ENCODE measurements at places on chromosomes 2 and 18.

DNA sequence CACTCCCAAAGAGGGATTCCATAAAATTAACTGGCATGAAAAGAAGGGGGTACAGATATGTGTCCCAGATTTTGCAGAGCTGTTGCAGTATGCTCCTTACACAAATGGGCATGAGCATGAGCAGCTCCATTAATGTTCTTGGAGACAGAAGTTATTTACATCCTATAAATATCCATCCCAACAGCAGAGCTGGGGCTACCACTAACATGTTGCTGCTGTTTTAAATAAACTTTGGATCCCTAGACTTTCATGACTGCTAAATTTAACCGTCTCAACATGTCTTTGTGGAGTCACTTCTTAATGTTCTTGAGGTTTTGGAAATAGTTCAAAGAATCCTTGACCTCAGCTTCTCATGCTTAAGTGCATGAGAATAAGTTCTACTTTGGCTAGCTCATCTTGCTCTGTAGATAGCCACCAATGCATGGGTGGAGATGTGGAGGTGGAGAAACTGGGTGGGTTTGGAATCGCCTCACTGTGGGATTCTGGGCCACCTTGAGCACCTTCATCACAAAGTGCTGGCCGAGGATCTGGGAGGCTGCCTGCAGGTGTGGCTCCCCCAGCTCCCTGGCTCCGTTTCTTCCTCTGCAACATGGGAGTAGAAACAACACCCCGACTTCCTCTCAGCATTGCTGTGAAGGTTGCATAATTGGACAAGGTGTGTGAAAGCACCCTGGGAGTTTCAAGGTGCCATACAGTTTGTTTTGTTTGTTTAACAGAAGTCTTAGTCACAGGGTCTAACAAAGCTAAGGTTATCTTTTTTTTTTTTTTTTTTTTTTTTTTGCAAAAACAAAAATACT lies 307.2 kb downstream of the MYCN start:
- no peak for DNase-seq

- peak; percentile 89 for DNase-seq
Observed at GRCh38 chr18:59402432-59403090, 43.5 kb upstream of the LMAN1 start.

- DNase-seq = peak; percentile 87
Observed at GRCh38 chr2:31137211-31138036, 816 bp downstream of the GALNT14 start.

DNA sequence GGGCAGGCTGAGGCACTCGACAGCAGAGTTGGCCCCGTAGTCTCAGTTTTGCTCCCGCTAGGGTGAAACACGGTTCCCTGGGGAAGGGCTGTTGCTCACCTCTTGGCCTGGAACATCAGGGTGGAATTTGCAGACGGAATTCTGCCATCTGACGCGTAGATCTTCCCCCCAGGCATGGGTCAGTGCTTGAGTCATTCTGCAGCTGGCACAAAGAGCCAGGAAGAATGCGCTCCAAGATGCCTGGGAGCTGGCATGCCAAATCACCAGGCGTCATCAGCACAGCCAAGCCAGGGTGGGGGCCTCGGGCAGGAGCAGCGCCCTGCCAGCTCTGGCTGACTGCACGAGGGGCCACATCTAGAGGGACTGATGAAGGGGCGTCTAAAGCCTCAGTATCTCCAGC lies 42.7 kb downstream of the ODC1 start:
- DNase-seq = no peak

DNA sequence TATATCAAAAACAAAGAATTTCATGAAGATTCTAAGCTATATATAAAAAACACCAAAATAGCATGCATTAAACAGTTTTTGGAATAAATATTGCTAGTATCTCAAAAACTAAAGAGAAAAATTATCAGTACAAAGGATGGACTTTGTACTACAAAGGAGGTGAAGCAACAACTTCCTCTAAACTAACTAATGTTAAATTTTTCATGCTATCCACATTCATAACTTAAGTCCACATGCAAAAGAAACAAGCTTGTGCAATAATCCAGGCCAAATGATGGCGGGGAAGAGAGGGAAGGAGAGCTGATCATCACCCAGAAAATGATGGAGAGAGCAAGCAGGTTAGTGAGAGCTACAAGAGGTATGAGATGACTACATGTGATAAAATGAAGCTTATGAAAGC lies 70.1 kb downstream of the KIDINS220 start:
- no peak for DNase-seq

DNA sequence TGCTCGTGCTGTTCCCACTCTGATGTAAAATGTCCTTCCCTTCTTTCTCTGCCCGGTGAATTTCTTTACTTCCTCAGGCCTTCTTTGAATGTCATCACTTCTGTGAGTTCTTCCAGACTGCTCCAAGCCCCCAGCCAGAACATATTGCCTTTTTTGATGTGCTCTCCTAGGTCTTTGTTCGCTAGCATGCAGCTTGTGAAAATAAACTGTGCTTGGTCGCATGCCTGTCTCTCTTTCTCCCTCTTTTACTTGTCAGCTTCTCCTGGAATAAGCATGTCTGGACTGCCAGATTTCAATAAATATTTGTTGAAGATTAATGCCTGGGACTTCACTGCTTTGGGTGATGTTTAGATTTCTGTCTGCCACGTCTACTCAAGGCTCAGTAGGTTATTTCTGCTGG lies 82.7 kb upstream of the ARHGAP28 start:
- DNase-seq = no peak

GRCh38 chr2:165700531-165700930 lies 93.5 kb downstream of the GALNT3 start:
- peak; percentile 3 for DNase-seq

DNA sequence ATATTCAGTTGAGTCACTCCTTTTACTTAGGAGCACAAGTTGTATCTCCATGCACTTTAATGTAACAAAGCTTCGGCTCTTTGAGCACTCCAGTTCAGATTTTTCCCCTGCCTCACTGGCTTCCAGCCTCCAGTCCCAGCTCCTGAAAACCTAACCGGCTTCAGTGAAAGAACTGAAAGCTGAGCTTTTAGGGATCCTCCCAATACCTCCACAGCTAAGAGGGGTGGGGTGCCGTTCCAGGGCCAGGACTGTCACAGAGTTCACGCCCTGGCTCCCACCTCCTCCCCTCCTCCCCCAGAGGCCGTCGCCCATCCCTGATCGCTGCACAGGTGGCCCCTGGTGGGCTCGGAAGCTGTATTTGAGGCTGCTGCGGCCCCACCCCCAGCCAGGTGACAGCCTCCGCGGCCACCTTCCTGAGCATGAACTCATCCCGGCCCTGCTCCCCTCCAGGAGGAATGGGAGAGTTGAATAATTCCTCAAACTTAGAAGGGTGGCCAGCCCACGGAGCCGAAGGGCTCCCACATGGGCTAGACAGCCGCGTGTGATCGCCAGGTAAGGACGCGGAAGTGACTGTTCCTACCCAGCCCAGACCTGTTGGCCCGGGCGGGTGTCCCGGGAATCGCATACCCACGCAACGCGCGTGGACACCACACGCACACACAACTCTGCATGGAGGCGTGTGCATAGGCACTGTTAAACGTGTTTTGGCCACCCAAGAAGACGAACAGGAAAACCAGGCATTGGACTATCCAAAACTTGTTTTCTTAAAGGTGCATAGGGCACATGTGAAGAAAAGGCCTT lies 1.8 kb downstream of the MYO5B start:
- DNase-seq = peak; percentile 75

- DNase-seq = no peak
Observed at GRCh38 chr2:2527148-2527547, 196.1 kb upstream of the MYT1L start.

DNA sequence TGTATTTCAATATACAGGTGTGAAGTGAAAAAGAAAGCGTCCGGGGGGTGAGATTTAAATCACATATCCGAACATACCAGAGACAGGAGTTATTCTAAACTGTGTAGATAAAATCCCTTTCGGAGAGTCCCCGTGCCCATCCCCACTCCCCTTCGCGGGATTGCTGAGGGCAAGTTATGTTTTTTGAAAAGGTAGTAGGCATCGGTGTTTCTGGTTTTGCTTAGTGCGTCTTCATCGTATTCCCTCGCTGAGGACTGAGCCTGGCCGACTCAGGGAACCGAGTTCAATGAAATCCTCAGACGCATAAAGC lies 583.4 kb downstream of the ZEB2 start:
- no peak for DNase-seq

- no peak for DNase-seq
Observed at GRCh38 chr2:47641366-47641765, 141.6 kb upstream of the MSH6 start.

DNA sequence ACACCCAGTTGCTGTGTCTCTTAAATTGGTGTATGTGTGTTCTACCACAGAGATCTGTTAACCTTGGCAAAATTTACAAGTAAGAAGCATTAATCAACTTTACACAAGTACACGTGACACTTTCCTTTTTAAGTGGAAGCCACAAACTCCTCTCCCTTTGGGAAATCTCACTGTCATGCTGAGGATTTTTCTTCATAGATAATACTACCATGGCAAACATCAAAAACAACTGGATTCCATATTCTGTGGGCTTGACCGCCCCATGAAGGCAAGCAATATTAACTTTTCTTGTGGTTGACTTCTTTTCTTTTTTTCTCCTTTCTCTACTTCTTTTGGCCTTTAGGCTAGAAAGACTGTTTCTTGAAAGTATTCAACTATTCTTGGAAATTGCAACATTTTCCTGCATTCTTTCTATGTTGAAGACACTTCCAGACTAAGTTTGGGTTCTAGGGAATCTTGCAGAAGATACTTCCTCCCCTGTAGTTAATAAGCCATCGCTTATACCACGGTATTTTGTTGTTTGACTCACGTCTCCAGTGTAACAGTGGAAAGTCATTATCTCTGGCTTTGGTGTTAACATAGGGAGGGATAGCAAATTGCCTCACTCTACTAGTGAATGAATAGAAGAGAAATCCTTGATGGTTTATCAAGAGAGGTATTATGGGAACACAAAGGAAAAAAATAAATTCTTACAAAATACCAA lies 79.5 kb downstream of the SLC8A1 start:
- DNase-seq = no peak

DNA sequence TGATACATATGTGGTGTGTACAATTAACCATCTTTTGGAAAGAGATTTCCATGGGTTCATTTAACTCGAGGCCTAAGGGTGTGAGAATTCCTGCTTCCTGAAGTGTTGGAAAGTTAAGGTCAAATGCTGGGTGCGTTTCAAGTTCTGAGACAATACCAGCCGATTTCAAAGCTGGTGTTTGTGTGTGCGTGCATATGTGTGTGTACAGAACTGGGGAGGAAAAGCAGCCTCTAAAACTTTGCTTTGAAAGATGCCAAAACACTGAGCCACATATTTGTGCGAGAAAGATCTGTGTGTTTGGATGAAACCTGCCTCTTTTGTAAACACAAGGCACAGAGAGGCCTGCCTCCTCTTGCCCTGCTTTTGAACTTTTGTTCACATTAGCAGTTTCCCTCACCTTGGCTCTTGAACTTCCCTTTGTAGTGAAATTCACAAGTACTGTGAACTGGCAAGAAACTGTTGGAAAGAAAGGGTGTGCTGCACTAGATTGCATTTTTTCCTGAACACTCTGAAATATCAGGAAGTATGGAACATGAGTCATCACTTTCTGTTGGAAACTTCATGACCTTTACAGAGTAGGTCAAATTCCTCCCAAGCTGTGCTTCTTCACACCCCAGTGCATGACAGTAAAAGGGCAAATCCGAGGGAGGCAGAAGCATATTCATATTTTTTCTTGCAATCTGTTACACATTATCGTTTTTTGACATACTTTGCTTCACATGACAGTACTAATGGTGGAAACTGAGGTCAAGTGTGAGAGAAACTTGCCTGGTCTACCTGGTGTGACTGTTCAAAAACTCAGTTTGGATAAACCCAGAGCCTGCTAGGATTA lies 20.0 kb upstream of the CAVIN2 start:
- DNase-seq = no peak

- DNase-seq = no peak
Observed at GRCh38 chr2:9764153-9764778, 79.0 kb upstream of the TAF1B start.

DNA sequence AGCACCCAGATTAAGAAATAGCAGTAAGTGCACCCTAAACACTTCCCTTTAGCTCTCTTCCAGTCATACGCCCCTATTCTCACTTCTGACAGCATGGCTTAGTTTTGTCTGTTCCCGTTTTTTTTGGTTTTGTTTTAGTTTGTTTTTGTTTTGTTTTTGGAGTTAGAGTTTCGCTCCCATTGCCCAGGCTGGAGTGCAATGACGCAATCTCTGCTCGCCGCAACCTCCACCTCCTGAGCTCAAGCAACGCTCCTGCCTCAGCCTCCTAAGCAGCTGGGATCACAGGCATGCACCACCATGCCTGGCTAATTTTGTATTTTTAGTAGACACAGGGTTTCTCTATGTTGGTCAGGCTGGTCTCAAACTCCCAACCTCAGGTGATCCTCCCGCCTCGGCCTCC lies 2067.7 kb downstream of the SUCLG1 start:
- no peak for DNase-seq

DNA sequence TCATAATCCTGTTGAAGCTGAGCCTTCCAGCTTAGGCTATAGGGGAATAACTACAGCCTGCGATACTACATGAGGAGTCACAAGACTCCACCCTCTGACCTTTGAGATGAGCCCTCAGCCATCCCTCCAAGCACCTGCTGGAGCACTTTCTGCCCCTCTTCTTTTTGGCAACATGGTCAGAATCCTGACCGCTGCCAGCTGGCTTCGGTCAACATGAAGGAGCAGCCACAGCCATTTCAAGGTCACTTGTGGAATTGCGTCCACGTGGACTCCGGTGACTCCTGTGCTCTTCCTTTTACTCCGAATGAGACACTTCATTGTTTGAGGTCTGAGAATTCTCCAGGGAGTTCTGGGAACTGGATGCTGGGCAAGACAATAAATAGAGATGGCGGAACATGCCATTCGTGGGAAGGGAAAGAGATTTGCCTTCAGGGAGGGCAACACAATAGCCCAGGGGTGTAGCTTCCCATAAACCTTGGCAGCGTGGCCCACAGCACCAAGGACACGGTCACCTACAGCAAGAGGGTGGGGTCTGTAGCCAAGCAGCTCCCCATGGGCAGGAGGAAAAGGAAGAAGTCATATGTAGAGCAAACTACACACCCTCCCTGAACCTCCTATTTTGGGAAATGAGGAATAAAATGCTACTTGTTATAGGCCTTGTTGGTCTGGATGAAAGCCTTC lies 73.3 kb upstream of the PPP1CB start:
- DNase-seq = no peak

GRCh38 chr18:34999756-35000289 lies 41.4 kb upstream of the MAPRE2 start:
- DNase-seq = no peak

DNA sequence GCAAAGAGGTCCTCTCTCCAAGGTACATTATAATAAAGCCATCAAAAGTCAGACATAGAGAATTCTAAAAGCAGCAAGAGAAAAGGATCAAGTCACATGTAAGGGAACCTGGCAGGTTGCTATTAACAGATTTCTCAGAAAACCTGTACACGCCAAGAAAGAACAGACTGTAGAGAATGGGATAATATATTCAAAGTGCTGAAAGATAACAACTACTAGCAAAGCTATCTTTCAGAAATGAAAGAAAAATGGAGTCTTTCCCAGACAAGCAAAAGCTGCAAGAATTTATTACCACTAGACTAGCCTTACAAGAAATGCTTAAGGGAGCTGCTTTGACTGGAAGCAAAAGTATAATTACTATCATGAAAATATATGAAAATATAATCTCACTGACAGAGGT lies 81.5 kb downstream of the PTPN2 start:
- DNase-seq = no peak

GRCh38 chr2:8544786-8545694 lies 136.8 kb upstream of the ID2 start:
- DNase-seq = peak; percentile 86

- no peak for DNase-seq
Observed at GRCh38 chr2:16294791-16295190, 354.4 kb downstream of the MYCN start.

- DNase-seq = no peak
Observed at GRCh38 chr2:210561475-210561874, 5.1 kb downstream of the CPS1 start.

GRCh38 chr2:1927896-1928568 lies 183.7 kb upstream of the PXDN start:
- no peak for DNase-seq
